Right lobe of liver (tissue), 6 donors: ENCODE measurements at places on chromosomes 12 and 14. TPM values are rescaled to one million over a fixed set of nuclear protein-coding genes. Genes with fewer than 3 reads are reported as not detected.

Gene MLH3
- 14.1 TPM for total RNA-seq

DNA sequence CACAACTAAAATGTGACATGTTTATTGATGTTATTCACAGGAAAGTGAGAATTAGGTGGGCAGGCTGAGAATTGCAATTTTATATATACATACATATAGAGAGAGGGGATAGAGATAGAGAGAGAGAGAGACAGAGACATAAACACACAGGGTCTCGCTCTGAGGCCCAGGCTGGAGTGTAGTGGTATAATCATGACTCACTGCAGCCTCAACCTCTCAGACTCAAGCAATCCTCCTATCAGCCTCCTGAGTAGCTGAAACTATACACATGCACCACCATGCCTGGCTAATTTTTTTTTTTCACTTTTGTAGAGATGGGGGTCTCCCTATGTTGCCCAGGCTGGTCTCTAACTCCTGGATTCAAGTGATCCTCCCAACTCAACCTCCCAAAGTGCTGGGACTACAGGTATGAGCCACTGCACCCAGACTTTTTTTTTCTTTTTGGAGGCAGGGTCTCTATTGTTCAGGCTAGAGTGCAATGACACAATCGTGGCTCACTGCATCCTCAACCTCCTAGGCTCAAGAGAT, 49.1 kb downstream of the R3HDM2 start:
- no peaks in the 10 kb centered on the region for H3K27me3 ChIP-seq
- H3K27ac ChIP-seq: no peak overlapping the region
- H3K4me1 ChIP-seq: no peaks in the 10 kb centered on the region
- no peak for DNase-seq
- no peak overlapping the region for H3K4me3 ChIP-seq

Gene DDX51
- total RNA-seq: 5.6 TPM

DNA sequence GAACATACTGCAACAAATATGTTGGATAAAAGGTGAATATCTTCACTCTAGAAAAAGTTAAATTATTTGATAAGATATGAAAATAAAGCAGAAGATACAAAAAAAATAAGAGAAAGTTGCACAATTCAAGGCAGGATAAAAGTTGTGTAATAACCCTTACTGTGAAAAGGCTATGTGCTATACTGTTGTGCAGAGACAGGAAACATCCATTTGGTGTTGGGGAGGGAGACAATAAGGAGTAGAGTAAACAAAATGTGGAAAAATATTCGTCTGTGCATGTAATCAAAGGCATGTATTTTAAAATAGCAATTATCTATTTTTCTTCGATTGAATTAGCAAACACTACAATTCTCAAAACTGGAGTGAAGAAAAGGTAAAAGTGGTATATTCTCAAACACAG, 34.8 kb downstream of the PTHLH start:
- no peak overlapping the region for H3K4me3 ChIP-seq
- no peak for DNase-seq
- H3K4me1 ChIP-seq: no peaks in the 10 kb centered on the region
- H3K27ac ChIP-seq: no peak overlapping the region

DNA sequence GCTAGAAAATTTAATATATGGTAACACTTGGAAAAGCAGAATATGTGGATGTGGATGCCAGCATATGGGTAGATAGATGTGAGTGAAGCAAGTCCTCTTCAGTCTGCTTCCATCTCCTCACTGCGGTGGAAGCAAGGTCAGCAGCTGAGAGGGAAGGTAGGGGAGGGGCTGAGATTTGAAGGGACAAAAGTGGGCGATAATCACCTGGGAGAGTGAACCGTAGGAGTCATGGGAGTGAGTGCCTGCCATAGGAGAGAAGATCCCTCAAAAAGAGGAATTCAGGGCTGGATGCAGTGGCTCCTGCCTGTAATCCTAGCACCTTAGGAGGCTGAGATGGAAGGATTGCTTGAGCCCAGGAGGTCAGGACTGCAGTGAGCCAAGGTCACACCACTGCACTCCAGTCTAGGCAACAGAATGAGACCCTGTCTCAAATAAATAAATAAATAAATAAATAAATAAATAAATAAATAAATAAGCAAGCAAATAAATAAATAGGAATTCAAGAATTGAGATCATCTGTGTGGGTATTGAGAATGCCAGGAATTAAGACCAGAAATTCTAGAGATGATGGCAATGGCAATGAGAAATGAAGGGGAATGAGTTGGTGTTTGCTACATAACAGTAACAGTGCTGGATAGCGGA, 123.4 kb downstream of the BICD1 start:
- no peak for DNase-seq
- H3K4me3 ChIP-seq: no peak overlapping the region

Gene CCDC92
- total RNA-seq: 16.5 TPM

GRCh38 chr14:26332966-26333365, 264.9 kb downstream of the NOVA1 start:
- H3K27me3 ChIP-seq: no peaks in the 10 kb centered on the region
- H3K36me3 ChIP-seq: no peaks in the 10 kb centered on the region
- H3K4me1 ChIP-seq: no peaks in the 10 kb centered on the region
- H3K4me3 ChIP-seq: no peak overlapping the region

Gene INF2
- total RNA-seq: 78.5 TPM

Gene GRIN2B
- total RNA-seq: not detected

Gene SLC6A12
- total RNA-seq: 23.7 TPM
